ENCODE measurements at places on chromosomes 6 and 20.
A peak's percentile ranks its signal among the peaks of the same experiment; 100 is the strongest.

- no peak for DNase-seq
Observed at GRCh38 chr20:4225745-4226144, 210.4 kb upstream of the RNF24 start.

DNA sequence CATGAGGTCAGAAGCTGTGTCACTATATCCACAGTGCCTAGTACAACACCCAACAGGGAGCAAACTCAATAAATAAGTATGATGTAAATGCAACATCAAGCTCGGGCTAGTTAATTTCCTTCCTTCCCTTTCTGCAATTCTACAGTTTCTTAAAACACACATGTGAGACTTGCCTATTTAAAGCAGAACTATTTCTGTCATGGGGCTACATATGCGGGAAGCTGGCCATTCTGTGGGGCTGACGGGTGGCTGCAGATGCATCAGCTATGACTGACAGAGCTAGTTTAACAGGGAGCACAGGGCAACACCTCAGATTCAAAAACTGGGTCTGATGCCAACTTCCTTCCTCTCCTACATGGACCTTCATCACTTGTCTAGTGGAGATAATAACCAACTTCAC lies 118.1 kb upstream of the ENPP5 start:
- DNase-seq = no peak

DNA sequence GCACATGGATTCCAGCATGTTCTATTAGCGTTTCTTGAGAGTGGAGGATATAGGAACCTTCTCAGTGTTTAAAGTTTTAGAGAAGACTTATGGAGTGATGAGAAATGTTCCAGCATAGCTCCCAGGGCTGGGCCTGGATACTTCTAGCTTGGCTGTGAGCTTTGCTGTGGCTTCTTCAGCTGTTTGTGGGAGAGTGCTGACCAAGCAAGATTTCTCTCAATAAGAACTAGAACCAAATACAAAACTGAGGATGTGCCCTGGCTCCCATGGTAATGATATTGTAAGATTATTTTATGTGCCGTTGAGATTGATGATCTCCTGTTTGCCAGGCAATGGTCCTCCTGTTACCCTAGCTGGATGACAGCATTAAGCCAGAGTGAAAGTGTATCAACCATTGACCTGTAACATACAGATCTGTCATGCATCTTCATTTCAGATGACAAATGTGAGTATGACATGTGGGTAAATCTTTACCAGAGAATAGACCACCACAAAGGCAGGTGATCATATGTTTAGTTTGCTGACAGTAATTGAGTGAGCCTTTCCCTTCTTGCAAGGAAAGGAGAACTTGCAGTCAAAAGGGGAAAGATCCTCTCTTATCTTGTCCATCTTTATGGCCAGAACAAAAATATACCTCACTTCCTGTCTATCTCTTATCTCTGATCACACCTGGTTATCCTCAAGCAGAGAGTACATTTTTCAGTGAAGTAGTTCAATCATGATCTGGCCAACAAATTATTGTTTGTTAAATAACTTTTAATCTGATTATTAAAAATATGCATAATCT lies 180.1 kb downstream of the SLC24A3 start:
- DNase-seq = no peak

DNA sequence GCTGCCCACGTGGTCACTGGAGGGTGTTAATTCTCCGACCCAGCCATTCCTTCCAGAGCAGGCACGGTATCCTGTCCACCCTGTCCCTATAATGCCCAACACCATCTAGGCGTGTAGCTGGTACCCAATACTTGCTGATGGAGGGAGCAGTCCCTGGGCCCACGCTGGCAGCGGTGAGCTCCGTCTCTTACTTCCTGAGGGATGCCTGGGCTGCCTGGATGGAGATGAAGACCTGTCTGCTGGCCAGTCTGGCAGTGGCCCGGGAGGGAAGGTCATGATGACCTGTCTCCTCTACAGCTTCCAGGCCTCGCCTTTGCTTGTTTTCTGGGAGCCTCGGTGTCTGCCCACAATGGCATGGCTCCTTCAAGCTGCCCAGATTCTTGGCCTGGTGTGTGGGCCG lies 297.9 kb upstream of the SUPT3H start:
- no peak for DNase-seq

GRCh38 chr6:133016631-133017030 lies 202.3 kb downstream of the RPS12 start:
- DNase-seq = no peak

- no peak for DNase-seq
Observed at GRCh38 chr20:63548542-63548941, 993 bp upstream of the SRMS start.

GRCh38 chr6:170368544-170368943 lies 62.0 kb downstream of the FAM120B start:
- DNase-seq = no peak

- DNase-seq = no peak
Observed at GRCh38 chr20:47648943-47649342, 136.3 kb downstream of the SULF2 start.

- no peak for DNase-seq
Observed at GRCh38 chr6:87274660-87275274, 47.6 kb upstream of the SMIM8 start.

GRCh38 chr20:32110727-32111126 lies 1.2 kb downstream of the TM9SF4 start:
- no peak for DNase-seq

GRCh38 chr20:9021699-9022098 lies 47.2 kb upstream of the PLCB4 start:
- no peak for DNase-seq

DNA sequence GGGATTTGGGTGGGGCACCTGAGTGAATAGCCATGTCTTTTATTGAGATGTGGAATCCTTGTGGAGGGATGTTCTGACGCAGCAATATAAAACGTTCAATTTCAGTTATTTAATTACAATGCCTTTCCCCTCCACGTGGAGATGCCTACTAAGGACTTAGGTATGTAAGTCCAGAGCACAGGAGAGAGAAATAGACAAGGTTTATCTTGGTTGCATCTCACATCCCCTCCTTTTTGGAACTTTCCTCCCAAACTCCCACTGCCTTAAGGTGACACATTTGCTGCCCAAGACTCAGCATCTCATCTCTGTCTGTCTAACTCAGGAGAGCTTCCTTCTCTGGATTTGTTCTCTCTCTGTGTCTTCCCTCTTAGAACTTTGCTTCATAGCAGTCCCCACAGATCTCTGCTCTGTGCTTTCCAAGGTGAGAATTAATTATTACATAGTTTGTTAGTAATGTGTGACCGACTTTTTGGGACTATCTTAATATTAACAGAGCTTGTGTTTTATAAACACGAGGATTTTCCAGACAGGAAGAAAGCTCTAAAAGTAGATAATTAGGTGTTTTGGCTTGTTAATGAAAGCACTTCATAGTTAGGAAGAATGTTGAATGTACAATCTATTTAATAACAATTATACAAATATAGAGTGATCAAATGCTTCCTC lies 52.6 kb downstream of the COL19A1 start:
- no peak for DNase-seq

DNA sequence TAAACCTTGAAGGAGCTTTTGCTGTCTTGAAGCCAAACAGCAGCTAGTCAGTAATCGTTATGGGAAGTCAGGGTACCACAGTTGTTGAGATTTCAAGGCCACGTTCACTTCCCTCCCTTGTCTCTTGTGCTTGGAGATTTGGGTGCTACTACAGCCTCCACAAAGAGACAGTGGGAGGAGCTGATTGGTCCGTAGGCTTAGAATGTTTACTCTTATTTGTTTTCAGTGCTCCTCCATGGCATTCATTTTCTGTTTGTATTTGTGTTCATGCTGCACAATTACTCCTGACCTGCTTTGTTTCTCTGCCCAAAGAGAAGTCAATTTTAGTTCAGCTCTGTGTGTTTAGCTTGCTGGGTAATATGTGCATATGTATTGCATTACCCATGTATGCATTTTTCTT lies 147.7 kb downstream of the PRL start:
- DNase-seq = no peak

- DNase-seq = peak; percentile 29
Observed at GRCh38 chr20:62219992-62220665, at the start of gene HRH3. HRH3 (minus strand) TSS chr20:62220278; CDS start chr20:62219970, 308 bp downstream.

- DNase-seq = no peak
Observed at GRCh38 chr20:24587384-24588046, 118.1 kb downstream of the SYNDIG1 start.

GRCh38 chr6:104829183-104829958 lies 30.3 kb downstream of the HACE1 start:
- DNase-seq = no peak

DNA sequence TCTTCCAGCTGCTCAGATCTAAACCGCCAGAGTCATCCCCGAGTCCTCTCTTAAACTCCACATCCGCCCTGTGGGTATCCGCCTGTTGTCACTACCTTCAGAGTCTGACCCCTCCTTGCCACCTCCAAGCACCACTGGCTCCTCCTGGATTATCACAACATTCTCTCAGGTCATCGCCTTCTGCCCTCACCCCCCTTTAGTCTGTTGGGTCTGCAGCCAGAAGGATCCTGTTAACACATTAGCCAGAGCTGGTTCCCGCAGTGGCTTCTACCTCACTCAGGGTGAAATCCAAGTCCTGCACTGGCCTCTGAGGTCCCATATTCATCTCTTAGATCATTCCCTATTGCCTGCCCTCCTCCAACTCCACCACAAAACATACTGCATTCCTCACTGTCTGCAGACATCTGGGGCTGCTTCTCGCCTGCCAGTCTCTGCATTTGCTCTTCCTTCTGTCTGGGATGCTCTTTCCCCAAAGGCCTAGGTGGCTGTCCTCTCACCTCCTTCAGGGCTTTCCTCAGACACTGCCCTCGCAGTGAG lies 34.1 kb downstream of the TNXB start:
- DNase-seq = no peak

- no peak for DNase-seq
Observed at GRCh38 chr20:51584737-51585136, 42.2 kb upstream of the NFATC2 start.

DNA sequence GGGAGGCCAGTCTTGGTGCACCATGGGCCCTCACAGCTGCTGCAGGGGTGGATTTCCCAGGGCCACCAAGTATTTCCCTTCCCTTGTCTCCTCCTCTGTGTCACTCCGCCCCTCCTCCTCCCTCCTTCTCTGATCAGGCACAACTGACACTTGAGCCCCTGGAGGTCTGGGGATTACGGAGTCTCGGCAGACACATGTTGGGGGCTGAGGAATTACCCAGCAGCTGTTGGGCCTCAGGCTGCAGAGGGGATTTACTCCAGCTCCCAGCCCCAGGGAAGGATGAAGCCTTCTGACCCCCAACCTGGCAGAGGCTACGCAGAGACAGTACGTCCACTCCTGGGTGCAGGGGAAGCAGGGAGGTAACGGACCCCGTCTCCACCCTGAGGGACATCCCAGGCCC lies 420.5 kb upstream of the SULF2 start:
- no peak for DNase-seq

- DNase-seq = no peak
Observed at GRCh38 chr20:46286382-46286781, 21.9 kb downstream of the CDH22 start.

GRCh38 chr6:166236596-166236995 lies 68.9 kb upstream of the TBXT start:
- DNase-seq = no peak

DNA sequence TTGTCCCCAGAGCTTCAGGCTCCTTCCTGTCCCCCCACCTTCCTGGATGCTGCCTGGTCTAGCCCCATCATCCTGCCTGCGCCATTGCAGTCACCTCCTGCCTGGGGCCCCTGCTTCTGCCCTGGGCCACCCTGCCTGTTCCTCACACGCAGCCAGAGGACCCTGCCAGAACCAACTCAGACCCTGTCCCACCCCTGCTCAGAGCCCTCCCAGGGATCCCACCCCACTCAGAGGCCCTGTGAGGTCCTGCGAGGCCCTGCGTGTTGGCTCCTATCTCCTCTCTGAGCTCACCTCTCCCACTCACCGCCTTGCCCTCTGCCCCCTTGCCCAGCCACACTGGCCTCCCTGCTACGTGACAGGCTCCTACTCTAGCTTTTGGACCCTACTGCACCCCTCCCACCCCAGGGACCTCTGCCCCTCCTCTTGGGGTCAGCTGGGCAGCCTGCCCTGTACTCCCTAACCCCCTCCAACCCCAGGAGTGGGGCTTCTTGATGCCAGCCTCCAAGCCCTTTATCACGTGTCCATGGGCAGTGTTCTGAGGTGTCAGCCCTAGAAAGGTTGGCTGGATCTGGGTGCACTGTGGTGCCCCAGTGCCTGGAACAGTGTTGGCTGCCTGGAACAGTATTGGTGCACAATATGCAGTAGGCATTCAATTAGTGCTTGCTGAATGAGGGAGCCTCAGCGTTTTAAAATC lies 68.3 kb downstream of the CEBPB start:
- DNase-seq = no peak

DNA sequence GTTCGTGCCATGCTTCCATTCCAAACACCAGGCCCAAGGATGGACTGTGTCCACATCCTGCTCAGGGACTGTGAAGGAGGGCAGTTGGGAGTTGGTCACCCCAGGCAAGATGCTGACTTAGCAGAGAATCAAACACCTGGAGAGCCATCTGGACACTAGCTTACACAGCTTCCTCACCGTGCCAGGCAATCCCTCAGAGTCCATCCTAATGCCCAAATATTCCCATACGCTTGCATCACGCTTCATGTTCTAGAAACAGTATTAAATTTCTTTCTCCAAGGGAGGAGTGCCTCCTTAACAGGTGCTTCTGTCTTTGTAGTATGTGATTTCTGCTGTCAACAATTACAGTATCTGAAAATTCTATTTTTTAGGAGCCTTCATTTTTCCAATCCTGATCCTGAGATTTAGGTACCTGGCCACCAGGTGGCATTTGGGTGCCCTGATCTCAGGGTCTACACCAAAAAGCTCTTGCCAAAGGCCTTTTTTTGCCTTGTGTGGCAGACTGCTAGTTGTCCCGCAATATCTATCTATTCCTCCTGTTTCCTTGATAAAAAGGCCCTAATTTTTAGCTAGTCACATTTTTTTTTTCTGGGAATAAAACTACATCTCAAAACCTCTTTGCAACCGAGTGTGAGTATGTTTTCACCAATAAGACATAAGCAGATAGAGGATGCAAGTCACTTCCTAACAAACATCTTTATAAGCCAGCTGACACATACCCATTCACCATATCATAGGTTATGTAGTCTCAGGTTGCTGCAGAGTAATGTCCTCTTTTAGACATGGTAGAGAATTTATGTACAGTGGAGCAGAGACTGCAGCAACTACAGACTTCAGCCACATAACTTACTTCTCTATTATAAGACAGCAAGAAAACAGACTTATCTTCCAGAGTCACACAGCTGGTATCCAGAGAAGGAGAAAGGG lies 85.0 kb downstream of the PREP start:
- DNase-seq = no peak

DNA sequence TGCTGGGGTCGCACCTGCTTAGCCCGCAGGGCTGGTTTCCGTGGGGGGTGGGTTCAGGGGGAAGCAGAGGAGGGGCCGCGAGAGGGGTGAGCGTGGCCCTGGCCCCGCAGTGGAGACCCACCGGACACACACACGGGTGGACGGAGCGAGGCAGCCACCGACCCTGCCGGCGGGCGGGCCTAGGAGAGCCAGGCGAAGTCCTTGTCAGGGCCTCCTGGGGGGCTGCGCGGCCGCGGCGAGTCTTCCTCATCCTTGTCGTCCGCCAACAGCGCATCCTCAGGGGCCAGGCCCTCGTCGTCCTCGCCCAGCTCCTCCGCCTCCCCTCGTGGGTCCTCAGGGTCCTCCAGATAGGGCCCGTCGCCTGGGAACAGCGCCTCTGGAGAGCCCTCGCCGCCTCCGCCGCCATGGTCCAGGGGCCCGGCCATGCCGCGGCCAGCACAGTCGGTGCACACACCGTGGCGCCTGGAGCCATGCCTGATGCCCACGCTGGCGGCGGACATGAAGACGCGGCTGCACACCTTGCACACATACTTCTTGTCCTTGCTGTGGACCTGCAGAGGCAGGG lies 7.3 kb downstream of the SLC2A4RG start:
- DNase-seq = no peak
